Stimulated activated CD4-positive, alpha-beta T cell treated with anti-CD3 and anti-CD28 coated beads, Interleukin-12 subunit alpha, Interleukin-12 subunit beta, amount 100 ng/mL, for 24 hours (primary cell): ENCODE measurements at places on chromosomes 3 and 15.
A peak's percentile ranks its signal among the peaks of the same experiment; 100 is the strongest.

DNA sequence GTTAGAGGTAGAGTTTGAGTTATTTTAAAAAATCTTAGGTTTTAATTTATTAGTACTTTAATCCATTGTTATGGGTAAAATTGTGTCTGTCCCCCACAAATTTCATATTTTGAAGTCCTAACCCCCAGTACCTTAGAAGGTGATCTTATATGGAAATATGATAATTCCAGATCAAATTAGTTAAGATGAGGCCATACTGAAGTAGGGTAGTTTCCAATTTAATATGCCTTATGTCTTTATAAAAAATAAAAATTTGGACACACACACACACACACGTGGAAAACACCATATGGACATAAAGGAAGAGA is 18.6 kb upstream of the ADGRG7 start:
- no peak for DNase-seq

GRCh38 chr15:72516777-72517176 is 42.6 kb downstream of the ARIH1 start:
- DNase-seq: no peak

GRCh38 chr15:48584812-48585563 is 60.5 kb downstream of the FBN1 start:
- DNase-seq: no peak

- DNase-seq: no peak
Measured at GRCh38 chr15:81215983-81216382, 19.3 kb downstream of the IL16 start.

GRCh38 chr3:58188921-58189451 is 21.8 kb downstream of the DNASE1L3 start:
- DNase-seq: no peak

DNA sequence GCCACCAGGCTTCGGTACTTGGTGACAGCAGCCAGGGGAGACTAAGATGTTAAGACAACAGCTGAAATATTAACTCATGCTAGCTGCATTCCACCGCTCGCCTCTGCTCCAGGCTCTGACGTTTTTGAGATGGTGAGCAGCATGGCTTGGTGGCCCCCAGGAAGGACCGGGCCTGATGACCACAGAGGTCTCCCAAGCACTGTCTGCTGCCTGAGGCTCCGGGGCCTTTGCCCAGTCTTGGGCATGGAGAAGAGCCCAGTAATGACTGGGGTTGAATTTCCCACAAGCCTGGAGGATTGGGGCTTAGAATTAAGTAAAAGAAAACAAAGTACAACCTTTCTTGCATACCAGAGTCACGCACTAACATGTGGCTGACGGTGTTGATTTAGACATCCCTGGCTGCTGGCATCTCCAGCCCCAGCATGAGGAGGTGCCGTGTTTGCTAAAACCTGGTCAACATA is 243.6 kb upstream of the LYSMD4 start:
- no peak for DNase-seq

DNA sequence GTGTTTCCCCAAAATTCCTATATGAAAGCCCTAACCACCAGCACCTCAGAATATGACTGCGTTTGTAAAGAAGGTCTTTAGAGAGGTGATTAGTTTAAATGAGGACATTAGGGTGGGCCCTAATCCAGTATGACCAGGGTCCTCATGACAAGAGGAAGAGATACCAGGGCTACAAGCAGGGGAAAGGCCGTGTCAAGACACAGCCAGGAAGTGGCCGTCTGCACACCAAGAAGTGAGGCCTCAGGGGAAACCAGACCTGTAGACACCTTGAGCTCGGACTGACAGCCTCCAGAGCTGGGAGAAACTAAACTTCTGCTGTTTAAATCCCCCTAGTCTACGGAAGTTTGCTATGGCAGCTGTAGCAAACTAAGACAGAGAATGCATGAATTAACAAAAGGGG is 14.2 kb downstream of the KIF7 start:
- no peak for DNase-seq

- no peak for DNase-seq
Measured at GRCh38 chr3:62413687-62414086, 40.3 kb upstream of the FEZF2 start.

DNA sequence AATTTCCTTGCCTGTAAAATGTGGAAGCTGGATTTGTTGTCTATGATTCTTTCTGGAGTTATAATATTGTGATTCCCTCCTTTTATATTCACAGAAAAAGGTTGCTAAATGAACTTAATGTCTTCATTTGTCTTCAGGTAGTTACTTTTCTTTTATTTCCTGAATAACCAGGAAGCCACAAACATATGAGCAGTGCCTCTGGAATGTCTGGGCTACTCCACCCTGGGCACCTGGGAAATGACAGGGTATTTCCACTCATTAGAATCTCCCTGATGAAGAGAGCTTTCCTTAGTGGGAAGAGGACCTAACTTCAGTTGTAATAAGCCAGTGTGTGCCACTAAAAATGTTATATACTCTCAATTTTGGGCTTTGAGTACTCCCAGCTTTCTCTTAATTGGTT is 3.8 kb upstream of the SLMAP start:
- no peak for DNase-seq

GRCh38 chr15:96097661-96098060 is 232.8 kb upstream of the NR2F2 start:
- no peak for DNase-seq

DNA sequence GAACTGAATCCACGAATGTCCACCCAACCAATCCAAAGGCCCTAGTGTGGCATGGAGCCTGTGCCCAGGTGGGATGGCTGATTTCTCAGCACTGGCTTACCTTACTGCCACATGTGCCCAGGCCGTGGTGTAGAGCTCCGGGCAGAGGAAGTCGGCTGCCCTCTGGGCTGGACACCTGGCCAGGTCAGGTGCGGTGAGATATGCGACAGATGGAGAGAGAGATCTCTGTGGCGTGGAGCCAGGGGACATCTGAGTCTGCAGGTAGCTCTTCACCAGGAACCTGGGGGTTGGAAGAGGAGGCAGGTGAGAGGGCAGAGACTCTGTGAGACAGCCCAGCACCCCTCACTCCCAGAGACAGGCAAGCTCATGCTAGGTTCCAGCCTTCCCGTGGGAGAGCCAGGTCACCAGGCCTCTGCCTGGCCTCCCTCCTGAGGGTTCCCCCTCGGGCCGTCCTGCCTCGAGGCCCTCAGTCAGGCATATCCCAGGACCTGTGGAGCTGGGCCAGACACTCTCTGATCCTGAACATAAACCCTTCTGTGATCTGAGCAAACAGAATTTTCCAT is 12.6 kb downstream of the ACOX2 start:
- no peak for DNase-seq

GRCh38 chr15:73722425-73722824 is 30.7 kb downstream of the INSYN1 start:
- DNase-seq: no peak

DNA sequence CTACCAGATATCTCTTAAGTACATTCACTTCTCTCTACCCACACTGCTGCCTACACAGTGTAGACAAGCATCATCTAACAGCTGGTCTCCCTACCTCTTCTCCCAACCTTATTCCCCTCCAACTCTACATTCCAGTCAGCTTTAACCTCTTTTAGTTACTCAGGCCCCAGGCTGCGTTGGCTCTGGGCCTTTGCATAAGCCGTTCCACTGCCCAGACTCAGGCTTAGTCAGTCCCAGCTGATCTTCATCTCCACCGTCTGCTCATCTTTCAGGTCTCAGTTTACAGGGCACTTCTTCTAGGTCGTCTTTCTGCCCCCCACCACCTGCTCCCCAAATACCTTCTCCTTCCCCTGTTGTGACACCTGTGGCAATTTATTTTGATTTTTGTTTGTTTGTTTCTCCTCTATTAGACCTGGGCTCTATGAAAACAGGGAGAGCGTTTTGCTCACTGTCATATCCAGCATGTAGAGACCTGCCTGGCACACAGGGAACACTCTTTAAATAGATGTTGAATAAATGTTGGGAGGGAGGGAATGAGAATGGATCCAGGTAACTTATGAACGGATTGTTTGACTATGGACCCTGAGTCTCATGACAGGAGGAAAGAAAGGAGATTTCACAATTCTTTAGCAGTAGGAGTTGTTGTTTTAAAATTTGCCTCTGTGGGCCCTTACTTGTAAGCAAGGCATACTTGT is 11.1 kb downstream of the SLC27A2 start:
- no peak for DNase-seq

GRCh38 chr3:134409041-134409440 is 34.8 kb upstream of the AMOTL2 start:
- DNase-seq: no peak

- peak; percentile 1 for DNase-seq
Measured at GRCh38 chr15:69031013-69032001, 16.8 kb downstream of the NOX5 start.

GRCh38 chr3:179028408-179028807 is 43.2 kb downstream of the ZMAT3 start:
- no peak for DNase-seq

- DNase-seq: no peak
Measured at GRCh38 chr15:100373120-100373896, 31.5 kb upstream of the ADAMTS17 start.

GRCh38 chr3:132781922-132782321 is 59.7 kb upstream of the NPHP3 start:
- no peak for DNase-seq

GRCh38 chr3:195450731-195451229 is 8.0 kb upstream of the ACAP2 start:
- DNase-seq: no peak

- no peak for DNase-seq
Measured at GRCh38 chr3:182869059-182869458, 75.8 kb downstream of the ATP11B start.

GRCh38 chr3:69194431-69195165 is 72.2 kb upstream of the LMOD3 start:
- DNase-seq: no peak

GRCh38 chr15:38486936-38487335 is 33.0 kb downstream of the FAM98B start:
- DNase-seq: no peak

DNA sequence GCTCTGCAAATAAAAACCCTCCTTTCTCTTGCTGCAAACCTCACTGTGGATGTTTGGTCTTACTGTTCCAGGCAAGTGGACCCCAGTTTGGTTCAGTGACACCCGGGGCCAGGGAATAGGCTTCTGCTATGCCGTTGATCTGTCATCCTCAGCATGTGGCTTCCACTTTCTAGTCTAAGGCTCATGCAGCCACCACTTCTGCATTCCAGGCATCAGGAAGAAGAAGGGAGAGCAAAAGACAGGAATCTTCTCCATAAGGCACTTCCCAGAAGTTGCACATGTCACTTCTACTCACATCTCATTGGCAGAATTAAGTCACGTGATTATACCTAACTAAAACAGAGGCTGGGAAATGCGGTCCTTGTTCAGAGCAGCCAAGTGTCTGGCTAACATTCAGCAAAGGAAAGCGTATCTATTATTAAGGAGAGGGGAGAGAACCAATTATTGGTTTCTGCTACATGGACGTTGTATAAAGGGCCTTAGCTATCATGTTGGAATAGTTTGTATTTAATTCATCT is 173.6 kb upstream of the PFN2 start:
- DNase-seq: no peak

DNA sequence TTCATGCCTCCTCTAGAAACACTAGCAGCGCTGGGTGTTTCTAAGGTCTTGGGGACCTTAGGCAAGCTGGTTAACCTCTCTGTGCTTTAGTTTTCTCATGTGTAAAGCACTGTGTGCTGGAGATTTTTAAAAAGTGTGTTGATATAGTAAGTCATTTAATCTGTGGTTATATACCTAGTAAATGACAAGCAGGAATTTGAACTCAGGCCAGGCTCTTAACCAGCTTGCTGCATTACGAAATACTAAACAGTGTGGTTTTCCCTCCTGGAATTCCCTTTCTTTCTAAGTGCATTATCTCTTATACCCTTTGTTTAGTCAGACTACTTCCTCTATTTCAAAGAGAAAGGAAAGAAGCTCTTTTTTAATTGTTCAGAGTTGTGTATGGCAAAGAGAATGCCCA is 26.5 kb downstream of the NEO1 start:
- DNase-seq: no peak

- DNase-seq: no peak
Measured at GRCh38 chr15:48515500-48515899, 130.0 kb downstream of the FBN1 start.

DNA sequence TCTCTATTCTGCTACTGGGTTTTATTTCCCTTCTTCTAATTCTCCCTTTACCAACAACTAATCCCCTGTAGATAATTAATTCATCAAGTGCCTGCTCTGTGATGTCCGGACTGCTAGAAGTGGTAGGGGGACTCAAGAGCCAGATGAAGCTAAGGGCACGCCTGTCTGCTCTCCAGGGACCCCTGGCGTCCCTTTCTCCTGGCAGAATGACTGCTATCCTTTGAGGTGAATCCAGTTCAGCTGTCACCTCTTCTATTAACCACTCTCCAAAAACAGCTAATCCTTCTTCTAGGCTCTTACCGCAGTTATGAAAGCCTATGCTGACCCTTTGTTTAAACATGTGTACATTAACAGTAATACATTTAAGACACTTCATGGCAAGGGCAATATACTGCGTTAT is 1.4 kb upstream of the CHRNA7 start:
- no peak for DNase-seq

DNA sequence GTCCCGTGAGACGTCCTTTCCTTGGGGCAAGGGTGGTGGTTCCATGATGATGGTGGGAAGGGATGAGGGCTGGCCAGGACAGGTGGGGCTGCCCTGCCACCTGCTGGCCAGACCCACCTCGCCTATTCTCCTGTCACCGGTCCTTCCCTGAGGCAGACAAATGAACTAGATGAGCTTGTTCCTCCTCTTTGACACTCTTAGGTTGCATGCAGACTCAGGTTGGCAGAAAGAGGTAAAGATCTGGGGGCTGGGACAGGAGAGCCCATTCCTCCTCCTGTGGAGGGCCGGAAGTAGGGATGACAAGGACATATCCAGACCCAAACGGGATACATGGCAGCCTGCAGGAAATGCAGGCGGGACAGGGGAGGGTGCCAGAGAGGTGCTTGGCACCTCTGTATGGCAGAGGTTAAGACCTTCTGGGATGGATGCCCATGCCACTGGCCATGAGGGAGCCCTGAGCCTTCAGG is 38.6 kb downstream of the ACSBG1 start:
- peak; percentile 11 for DNase-seq

DNA sequence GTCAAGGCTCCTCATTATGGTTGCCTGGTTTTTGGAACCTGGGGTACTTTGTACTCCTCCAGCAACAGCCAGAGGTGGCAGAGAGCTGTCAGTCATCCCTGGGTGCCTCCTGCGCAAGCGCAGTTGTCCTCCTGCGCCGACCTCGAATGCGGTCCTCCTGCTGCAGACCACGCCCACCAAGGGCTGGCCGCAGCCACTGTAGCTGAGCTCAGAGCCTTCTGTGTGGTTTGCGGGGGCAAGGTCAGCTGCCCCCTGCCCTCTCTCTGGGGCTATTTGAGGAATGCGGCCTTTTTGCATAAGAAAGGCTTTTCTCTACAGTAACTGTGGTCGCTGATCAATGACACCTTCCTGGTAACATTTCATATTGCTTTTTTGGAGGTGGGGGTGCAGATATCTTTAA is 131.3 kb upstream of the SNRPN start:
- DNase-seq: no peak

- DNase-seq: no peak
Measured at GRCh38 chr3:7346364-7346763, 485.4 kb downstream of the GRM7 start.
